Muscle of leg (tissue), 16 donors: ENCODE measurements at places on chromosomes 16 and 17.

GRCh38 chr17:83101805-83102480 lies 22.5 kb downstream of the METRNL start:
- no peak for DNase-seq
- no peaks in the 10 kb centered on the region for H3K36me3 ChIP-seq
- H3K27ac ChIP-seq: peak overlapping the region; percentile 55
- H3K4me3 ChIP-seq: no peak overlapping the region
- peaks cover 25% of the 10 kb centered on the region for H3K27me3 ChIP-seq

DNA sequence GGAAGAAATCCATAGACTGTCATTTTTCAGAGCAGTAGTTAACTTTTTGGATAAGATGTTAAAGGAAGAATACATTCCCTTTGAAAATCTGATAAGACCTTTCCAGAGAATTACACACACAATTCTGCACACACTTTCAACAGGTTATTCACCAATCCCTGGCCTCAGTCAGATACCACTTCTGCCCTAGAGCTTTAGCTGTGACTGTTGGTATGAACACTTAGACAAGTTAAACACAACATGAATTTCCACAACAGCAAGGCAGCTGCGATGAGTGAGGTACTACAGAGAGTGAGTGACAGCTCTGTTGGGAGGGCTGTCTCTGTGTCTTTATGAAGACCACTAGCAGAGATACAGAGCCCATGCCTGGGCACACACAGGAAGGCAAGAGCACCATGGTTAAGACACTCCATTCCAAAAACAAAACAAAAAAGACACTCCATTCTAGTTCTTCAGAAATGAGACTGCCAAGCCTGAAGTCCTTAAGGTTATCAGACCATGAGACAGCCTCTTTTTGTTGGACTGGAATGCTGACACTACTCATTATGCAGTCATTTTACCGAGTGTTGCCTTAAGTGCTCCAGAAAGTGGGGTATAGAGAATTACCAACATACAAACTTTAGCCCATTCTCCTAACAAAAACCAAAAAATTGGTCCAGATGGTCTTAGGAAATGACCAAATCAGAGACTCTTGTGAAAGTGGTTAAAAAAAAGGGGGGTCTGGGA lies 42.4 kb downstream of the TOM1L2 start:
- no peaks in the 10 kb centered on the region for H3K36me3 ChIP-seq
- no peak overlapping the region for H3K4me3 ChIP-seq
- no peaks in the 10 kb centered on the region for H3K27me3 ChIP-seq
- no peaks in the 10 kb centered on the region for H3K4me1 ChIP-seq

DNA sequence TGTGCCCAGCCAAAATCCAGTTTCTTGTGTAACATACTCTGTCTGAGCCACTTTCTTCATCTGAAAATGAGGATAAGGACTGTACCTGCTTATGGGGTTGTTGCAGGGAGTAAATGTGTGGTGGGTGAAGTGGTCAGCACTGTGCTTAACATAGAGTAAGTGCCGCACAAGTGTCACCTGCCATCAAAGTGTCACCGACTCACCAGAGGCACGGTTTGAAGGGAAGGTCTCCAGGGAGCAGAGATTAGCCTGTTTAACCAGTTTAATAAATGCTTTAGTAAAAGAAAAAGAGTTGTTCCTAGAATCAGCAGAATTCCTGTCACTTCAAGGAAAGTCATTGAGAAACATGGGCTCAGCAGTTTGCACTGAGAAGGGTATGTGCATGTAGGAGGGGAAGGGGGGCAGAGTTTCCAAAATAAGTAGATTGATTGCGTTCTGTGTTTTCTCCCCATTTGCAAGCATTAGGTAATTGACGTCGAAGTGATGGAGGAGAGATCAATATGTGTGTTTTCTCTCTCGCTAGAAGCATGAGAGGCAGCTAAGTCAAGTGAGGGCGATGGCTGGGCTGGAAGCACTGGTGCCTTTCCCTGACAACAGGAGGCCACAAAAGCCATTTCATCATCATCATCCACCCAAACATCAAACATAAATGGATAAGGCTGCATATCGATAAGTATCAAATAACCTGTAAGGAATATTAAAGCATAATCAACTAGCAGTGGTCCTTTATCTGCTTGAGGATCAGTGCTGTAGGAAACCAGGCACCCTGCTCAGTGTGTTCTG lies 19.1 kb downstream of the FAM20A start:
- H3K4me1 ChIP-seq: peaks cover 34% of the 10 kb centered on the region
- no peak for DNase-seq
- H3K27ac ChIP-seq: peak overlapping the region; percentile 13
- H3K36me3 ChIP-seq: no peaks in the 10 kb centered on the region

DNA sequence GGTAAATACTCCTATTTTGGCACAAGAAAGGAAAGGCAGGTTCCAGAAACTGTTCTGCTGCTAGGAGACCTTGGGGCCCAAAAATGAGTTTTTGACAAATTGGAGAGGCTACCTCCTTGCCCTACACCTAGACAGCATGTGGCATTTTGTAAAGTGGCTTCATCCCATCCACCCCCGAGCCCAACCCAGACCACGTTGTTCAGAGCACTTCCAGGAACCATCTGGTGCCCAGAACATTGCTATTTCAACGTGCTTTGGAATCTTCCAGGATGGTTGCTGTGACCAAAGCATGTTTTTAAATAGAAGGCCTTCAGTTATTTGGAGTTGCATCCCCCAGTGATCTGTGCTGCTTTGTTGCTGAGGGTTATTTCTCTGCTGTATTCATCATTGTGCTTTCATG lies 116.3 kb upstream of the TOM1L1 start:
- DNase-seq: no peak
- no peaks in the 10 kb centered on the region for H3K36me3 ChIP-seq
- no peak overlapping the region for H3K4me3 ChIP-seq
- H3K27me3 ChIP-seq: no peaks in the 10 kb centered on the region
- H3K4me1 ChIP-seq: no peaks in the 10 kb centered on the region
- no peak overlapping the region for H3K27ac ChIP-seq

GRCh38 chr17:7590743-7591142 lies 849 bp upstream of the SOX15 start:
- H3K27ac ChIP-seq: peak overlapping the region; percentile 18
- DNase-seq: no peak
- no peak overlapping the region for H3K4me3 ChIP-seq
- peaks cover 67% of the 10 kb centered on the region for H3K36me3 ChIP-seq
- H3K4me1 ChIP-seq: peaks cover 44% of the 10 kb centered on the region
